Brain pericyte (primary cell): ENCODE measurements at places on chromosomes 1 and 21.

DNA sequence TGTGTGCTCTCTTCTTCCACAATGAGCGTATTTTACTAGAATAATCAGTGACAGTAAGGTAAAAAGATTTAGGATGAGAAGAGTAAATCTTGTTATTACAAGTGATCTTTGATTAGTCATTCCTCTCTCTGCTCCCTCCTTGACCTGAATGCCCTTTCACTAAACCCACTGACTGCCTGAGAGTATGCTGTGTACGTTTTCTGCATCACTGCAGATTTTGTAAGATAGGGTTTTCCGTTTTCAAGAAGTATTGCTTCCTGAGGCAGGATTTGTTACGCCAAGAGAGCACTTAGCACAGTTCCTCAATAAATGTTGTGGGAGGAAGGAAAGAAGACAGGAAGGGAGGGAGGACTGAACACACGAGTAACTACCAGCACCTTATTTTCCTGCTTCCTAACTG, 7.7 kb upstream of the LAMB3 start:
- DNase-seq = no peak

DNA sequence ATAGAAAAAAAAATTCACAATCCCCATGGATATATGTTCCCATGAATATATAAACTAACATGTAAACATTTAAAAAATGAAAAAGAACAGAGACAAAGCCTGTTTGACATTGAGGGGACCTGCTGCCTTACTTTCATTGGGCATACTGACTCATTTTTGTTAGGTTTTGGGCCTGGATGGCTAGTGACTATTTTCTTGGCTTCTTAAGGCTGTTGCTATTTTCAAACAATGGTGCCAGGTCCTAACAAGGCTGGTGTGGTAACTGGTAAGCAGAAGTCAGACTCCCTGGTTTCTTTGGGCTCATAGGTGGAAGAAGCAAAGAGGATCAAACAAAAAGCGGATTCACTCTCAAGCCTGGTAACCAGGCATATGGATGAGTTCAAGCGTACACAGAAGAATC, 51.0 kb downstream of the LAMC2 start:
- DNase-seq = no peak

DNA sequence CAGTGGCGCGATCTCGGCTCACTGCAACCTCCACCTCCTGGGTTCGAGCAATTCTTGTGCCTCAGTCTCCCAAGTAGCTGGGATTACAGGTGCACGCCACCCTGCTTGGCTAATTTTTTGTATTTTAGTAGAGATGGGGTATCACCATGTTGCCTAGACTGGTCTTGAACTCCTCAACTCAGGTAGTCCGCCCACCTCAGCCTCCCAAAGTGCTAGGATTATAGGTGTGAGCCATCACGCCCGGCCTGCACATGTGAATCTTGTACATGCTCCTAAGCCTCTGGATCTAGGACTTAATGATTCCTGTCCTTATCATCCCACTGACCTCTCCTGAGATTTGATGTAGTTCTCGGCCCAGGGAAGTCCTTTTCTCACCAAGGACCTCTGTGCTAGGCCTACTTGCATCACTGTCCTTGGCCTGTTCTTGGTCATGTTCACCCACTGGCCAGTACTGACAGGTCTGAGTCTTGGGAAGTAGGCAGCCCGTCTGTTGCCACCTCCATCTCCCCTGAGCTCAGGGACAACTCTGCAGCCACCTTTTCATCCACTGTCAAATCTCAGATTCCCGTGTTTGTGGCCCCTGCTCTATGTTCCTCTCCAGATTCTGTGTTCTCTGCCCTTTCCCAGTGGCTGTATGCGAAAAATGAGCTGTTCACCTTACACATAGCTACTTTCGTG, 9.4 kb downstream of the HYI start:
- no peak for DNase-seq

GRCh38 chr1:147735423-147735822, 25.0 kb downstream of the GJA5 start:
- no peak for DNase-seq

GRCh38 chr1:247518613-247518891, 17.7 kb downstream of the OR2C3 start:
- DNase-seq = no peak

GRCh38 chr1:235851939-235852338, 14.8 kb downstream of the LYST start:
- no peak for DNase-seq

GRCh38 chr1:914131-914890, 9.4 kb upstream of the SAMD11 start:
- DNase-seq = no peak

GRCh38 chr21:45973475-45974072, 8.0 kb upstream of the COL6A1 start:
- DNase-seq = peak; percentile 64

GRCh38 chr1:167076136-167076710, 14.0 kb downstream of the GPA33 start:
- no peak for DNase-seq

DNA sequence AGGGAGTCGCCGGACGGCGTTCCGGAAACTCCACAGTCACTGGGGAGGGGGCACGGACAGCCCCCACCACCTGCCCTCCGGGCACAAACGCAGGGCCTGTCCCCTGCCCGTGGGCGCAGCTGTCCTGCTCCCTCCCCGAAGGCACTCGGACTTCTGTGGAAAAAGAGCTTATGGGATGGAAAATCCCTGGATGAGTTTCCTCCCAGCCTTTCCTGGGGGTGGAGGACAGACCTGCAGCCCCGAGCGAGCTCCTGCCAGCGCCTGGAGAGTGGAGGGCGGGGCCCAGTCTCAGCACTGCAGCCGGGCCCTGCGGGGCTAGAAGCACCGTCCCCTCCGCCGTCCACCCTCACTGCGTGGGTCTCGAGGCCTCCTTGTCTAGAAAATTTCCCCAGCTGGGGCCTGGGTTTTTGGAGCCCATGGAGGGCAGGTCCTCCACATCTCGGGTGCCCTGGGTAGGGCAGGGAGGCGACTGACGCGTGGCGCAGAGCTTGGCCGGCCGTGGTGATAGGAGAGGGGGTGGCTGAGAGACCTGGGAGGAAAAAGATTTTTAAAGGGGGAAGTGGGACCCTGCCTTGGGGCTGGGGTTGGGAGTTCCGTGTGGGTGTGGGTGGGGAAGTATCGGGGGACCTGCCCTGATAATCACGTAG, 6.4 kb upstream of the COL6A1 start:
- no peak for DNase-seq
